ENCODE measurements at places on chromosomes 12 and 14. TPM values are rescaled to one million over a fixed set of nuclear protein-coding genes. Genes with fewer than 3 reads are reported as not detected.
A peak's percentile ranks its signal among the peaks of the same experiment; 100 is the strongest.

DNA sequence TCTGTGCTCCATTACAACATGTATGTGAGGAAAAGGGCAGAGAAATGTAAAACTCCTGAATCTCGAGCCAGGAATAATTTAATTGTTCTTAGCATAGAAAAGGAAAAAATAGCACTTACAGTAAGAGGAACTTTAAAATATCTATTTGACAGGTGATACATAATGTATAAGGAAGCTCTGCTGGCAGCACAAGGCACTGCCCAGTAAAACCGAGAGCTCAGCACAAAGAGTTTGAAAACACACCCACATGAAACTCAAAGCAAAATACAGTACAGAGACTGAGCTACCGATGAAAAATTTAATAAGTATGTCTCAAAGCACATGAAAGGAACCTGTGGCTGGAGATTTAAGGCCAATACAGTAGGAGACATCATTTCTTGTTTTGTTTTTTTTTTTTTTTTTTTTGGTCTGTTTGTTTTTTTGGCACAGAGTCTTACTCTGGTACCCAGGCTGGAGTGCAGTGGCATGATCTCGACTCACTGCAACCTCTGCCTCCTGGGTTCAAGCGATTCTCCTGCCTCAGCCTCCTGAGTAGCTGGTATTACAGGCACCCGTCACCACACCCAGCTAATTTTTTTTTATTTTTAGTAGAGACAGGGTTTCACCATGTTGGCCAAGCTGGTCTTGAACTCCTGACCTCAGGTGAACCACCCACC lies 19.2 kb downstream of the CLIP1 start:
- DNase-seq: no peak

GRCh38 chr12:19167708-19168107 lies 38.2 kb downstream of the PLEKHA5 start:
- DNase-seq: no peak

- DNase-seq: peak; percentile 23
Observed at GRCh38 chr14:91258011-91258618, 13.6 kb upstream of the GPR68 start.

DNA sequence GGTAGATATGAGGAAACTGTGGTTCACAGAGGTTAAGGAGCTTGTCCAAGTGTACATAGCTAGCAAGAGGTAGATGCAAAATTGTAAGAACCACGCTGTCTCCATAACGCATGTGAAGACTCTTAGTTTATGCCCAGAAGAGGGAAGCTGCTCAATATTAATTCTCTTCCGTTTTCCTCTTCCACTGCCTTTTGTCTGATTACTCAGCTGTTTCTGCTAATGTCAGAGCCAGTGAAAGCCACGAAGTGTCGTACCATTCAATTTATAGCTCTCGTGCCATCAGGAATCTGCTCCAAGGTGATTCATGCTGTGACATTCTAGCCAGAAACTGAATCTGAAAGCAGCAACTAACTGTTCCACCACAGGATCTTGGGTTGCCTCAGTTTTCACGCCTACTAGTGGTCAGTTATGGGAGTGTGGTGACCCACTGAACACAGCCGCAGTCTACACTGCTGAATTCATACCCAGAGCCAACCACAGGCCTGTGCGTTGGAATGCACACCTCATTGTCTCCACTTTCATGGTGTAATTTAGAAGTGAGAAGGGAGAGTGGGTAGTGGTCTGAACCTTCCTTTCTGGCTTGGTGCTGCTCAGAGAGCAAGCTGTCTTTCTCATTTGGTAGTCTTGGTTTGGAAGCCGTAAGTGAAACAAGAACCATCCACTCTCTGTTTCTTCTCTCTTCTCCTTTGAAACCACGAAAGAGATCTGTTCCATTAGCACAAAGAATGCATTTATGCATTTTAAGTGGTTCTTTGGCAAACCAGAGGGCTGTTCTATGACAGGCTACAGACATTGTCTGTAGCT lies 74.2 kb upstream of the NAP1L1 start:
- no peak for DNase-seq

GRCh38 chr14:67943947-67944346 lies 124.4 kb downstream of the RAD51B start:
- peak; percentile 66 for DNase-seq

DNA sequence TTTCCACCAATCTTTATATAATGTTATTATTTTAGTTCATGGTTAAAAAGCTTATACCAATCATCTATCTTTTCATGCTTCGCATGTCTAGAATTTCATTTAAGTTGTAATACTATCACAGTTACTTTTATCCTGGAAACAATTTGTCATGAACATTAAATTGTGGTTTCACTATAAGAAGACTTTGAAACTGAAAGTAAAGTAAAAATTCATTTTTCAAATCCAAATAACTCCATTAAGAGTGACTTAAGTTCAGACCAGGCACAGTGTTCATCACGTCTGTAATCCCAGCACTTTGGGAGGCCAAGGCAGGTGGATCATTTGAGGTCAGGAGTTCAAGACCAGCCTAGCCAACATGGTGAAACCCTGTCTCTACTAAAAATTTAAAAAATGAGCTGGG lies 12.4 kb downstream of the ESR2 start:
- no peak for DNase-seq

GRCh38 chr14:100118396-100119011 lies 40.9 kb downstream of the DEGS2 start:
- no peak for DNase-seq

DNA sequence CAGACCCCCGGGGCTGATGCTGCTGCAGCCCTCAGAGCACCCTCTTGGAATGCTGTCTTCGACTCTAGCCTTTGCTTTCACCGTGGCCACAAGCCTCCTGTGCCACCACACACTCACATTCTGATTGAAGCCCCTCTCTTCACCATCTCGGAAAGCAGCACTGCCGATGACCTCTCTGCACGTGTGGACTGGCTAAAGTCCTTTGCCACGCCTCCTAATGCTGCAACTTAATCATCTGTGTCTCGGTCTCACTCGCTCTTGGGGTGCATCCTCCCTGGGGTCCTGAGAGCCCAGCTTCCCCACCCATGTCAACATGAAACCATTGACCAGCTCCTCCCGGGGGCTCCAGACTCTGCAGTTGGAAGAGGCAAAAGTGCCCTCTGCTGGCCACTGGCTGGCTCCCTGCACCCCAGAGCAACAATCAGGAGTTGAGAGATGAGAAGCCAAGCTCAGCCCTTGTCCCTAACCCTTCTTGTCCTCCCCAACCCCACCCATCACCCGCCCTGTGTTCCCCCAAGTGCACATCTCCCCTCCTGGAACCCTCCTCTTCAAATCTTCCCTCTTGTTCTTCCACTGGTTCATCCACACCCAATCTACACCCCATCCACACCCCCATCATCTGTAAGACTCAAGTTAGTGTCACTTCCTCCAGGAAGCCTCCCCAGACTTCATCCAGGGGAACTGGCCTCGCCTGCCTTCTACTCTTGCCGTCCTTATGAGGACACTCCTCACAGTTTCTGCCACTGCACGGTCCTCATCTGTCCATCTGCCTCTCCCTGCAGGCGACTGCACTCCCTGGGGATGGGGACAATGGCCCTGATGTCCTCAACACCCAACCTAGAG lies 23.6 kb upstream of the FAM181A start:
- peak; percentile 11 for DNase-seq

- DNase-seq: no peak
Observed at GRCh38 chr14:86712727-86713126, 1182.8 kb downstream of the FLRT2 start.

GRCh38 chr12:117513353-117513752 lies 151.9 kb upstream of the NOS1 start:
- peak; percentile 60 for DNase-seq

TAS2R30 gene
- total RNA-seq: 10.4 TPM

PTCSC3 gene
- total RNA-seq: 37.6 TPM

GZMB gene
- 0.94 TPM for total RNA-seq

BIN2 gene
- 2.2 TPM for total RNA-seq

AEBP2 gene
- 46.7 TPM for total RNA-seq
